ENCODE measurements at places on chromosomes 3 and 15.

GRCh38 chr3:30766522-30766921 lies 127.9 kb downstream of the GADL1 start:
- H3K27me3 ChIP-seq = peaks cover 23% of the 10 kb centered on the region
- H3K27ac ChIP-seq = no peak overlapping the region
- peaks cover 6% of the 10 kb centered on the region for H3K4me1 ChIP-seq
- no peak overlapping the region for H3K4me3 ChIP-seq

- H3K36me3 ChIP-seq = peaks cover 2% of the 10 kb centered on the region
- no peak overlapping the region for H3K4me3 ChIP-seq
- no peak overlapping the region for H3K27ac ChIP-seq
- H3K27me3 ChIP-seq = no peaks in the 10 kb centered on the region
Observed at GRCh38 chr15:73902121-73903020, 23.9 kb upstream of the LOXL1 start.

- H3K27me3 ChIP-seq = no peaks in the 10 kb centered on the region
- DNase-seq = no peak
- H3K27ac ChIP-seq = no peak overlapping the region
- H3K4me3 ChIP-seq = no peak overlapping the region
- no peaks in the 10 kb centered on the region for H3K36me3 ChIP-seq
- H3K4me1 ChIP-seq = no peaks in the 10 kb centered on the region
Observed at GRCh38 chr15:82852941-82853561, 43.6 kb downstream of the WHAMM start.

- peaks cover 7% of the 10 kb centered on the region for H3K27me3 ChIP-seq
- H3K4me1 ChIP-seq = no peaks in the 10 kb centered on the region
- H3K4me3 ChIP-seq = no peak overlapping the region
- peaks cover 3% of the 10 kb centered on the region for H3K36me3 ChIP-seq
- DNase-seq = no peak
Observed at GRCh38 chr3:194577986-194578905, 55.0 kb downstream of the TMEM44 start.

DNA sequence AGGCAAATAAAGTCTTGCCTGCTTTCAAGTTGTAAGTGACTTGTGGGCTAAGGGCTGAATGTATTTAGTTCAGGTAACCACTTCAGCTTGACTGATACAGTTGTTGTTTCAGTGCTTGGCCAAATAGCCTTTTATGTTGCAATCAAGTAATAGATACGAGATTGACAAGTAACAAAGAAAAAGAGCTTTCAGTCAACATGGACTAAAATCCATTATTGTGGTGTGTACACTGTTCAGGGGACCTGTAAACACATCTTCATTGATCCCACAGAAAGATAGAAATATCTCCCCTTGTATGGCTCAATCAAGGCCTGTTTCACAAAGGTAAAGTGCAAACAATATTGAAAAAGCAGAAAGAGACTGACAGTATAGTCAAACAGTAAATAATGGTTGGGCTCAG lies 224.8 kb upstream of the TMCO5A start:
- H3K36me3 ChIP-seq = no peaks in the 10 kb centered on the region
- no peaks in the 10 kb centered on the region for H3K27me3 ChIP-seq
- H3K4me1 ChIP-seq = no peaks in the 10 kb centered on the region
- no peak overlapping the region for H3K4me3 ChIP-seq
- H3K27ac ChIP-seq = no peak overlapping the region

DNA sequence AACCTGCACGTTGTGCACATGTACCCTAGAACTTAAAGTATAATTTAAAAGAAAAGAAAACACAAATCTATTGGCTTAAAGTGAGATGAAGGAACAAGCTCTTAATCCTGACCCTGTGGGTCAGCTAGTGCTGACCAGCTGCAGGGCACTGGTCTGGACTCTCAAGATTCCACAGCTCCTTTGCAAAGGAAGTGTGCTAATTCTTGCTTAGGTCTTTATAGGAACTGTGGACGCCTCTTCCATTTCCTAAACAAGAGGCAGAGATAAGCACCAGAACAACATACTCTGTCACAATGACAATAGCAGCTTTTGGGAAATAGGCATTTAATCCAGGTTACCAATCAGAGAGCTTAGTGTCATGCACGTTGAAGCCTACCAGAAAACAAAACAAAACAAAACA lies 166.1 kb downstream of the ISL2 start:
- DNase-seq = no peak
- no peak overlapping the region for H3K4me3 ChIP-seq
- no peak overlapping the region for H3K27ac ChIP-seq
- no peaks in the 10 kb centered on the region for H3K27me3 ChIP-seq
- no peaks in the 10 kb centered on the region for H3K36me3 ChIP-seq

DNA sequence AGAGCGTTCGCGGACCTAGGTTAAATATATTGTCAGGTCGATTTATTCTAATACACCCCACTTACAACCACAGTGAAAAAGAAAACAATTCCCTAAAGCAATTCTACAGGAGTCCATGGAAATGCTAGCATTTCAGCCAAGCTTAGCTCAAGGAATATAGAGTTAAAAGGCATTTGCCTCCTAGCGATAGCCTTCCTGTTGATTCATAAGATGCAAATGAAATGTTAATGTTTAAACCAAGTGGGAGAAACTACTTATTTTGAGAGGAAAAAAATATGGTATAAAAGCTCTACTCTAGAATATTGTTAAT lies 1.7 kb upstream of the ALCAM start:
- H3K27me3 ChIP-seq = no peaks in the 10 kb centered on the region
- no peak for DNase-seq
- H3K36me3 ChIP-seq = peaks cover 22% of the 10 kb centered on the region
- H3K4me1 ChIP-seq = peaks cover 43% of the 10 kb centered on the region
- peak overlapping the region; percentile 37 for H3K4me3 ChIP-seq

GRCh38 chr3:31984321-31984720 lies 2.8 kb downstream of the ZNF860 start:
- H3K36me3 ChIP-seq = peaks cover 4% of the 10 kb centered on the region
- peaks cover 16% of the 10 kb centered on the region for H3K4me1 ChIP-seq
- peaks cover 59% of the 10 kb centered on the region for H3K27me3 ChIP-seq
- no peak overlapping the region for H3K4me3 ChIP-seq

DNA sequence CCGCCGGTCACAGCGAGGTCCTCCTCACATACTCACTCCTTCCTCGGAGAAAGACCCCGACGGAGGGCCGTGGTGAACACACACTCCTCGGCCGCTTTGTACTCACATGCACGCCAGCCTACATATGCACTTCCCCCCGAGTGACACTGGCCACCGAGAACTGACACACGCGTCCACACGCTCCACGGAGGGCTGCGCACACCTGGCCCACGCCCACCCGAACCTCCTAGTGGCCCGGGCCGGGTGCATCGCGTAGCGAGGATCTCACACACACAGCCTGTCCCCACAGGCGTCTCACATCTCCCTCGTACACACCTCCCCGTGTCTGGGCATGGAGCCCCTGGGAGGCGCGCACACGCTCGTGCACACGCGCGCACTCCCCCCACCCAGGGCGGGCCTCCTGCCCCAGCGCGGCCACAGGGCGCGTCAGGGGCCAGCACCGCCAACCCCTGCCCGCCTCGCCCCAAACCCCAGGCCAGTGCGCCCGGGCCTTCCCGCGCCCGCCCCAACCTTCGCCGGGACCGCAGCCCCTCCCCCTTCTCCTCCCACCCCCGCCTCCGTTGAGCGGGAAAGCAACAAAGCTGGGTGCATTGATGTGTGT lies 411 bp upstream of the C3orf70 start:
- H3K27me3 ChIP-seq = peaks cover 26% of the 10 kb centered on the region
- DNase-seq = no peak
- peaks cover 5% of the 10 kb centered on the region for H3K4me1 ChIP-seq
- no peak overlapping the region for H3K4me3 ChIP-seq
- no peaks in the 10 kb centered on the region for H3K36me3 ChIP-seq

DNA sequence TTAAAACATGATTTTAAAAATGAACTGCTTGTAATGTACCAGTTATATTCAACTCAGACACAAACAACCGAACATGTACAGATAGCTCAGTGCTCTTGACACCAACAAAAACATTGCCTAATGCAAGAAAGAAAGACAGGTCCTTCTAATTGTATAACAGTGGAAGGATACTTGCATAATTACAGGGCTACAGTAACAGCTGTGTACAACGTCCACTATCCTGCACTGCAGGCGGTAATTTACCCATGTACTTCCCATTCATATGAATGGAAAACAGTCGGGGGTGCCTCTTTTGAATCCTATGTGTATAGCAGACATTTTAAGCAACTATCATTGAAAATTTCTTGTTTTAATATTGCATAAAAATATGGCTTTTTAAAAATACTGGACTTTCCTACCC lies 41.1 kb upstream of the PLSCR5 start:
- no peak overlapping the region for H3K27ac ChIP-seq
- H3K27me3 ChIP-seq = no peaks in the 10 kb centered on the region
- no peaks in the 10 kb centered on the region for H3K36me3 ChIP-seq

DNA sequence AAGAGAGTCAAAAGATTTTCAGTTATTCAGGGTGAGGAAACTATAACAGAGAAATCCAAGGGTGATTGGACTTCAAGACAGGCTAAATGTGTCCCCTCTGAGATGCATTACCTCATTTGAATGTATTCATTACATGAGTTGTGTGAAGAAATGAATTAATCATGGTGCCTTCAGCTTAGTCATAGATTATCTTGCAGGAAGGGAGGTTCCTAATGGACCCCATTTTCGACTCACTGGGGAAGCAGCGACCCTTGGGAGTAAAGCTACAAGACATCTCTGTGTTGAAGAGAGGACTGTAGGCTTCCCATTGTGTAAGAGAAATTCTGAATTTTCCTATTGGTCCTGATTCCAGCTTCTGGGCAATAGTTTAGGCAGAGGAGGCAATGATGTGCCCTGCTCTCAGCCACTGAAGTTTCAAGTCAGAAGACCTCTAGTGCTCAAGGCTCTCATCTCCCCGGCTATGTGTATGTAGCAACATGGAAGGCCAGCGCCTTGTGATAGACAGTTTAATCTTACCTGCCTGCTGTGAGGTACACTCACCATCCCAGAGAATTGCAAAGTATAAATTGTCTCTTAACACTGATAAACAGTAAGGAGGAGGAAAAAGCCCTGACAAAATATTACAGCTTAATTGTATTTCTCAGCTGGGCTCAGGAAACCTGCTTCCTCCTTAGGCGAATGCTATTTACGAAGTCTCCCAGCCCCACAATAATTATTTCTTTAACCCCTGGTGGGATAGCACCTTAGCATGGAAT lies 133.8 kb downstream of the PDCD6IP start:
- H3K27me3 ChIP-seq = peaks cover 32% of the 10 kb centered on the region
- no peak overlapping the region for H3K27ac ChIP-seq
- DNase-seq = no peak
- H3K36me3 ChIP-seq = no peaks in the 10 kb centered on the region
- no peaks in the 10 kb centered on the region for H3K4me1 ChIP-seq

DNA sequence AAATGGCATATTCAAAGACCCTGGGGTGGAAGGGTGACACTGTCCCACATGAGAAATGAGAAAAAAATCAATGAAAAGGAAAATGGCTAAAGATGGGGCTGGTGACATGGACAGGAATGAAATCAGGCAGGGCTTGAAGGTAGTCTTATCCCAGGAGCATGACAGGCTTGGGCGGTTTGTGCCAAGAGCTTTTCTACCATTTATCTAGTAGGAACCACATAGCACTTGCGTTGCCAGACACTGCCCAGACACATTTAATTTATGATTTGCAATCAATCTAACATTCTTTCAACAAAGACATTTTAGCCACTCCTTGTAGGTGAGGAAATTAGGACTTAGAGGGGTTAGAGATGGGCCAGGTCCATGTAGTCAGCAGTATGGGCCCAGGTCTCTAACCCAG lies 106.6 kb upstream of the NR2F2 start:
- peaks cover 38% of the 10 kb centered on the region for H3K27me3 ChIP-seq
- H3K4me1 ChIP-seq = no peaks in the 10 kb centered on the region
- no peak overlapping the region for H3K27ac ChIP-seq
- no peak overlapping the region for H3K4me3 ChIP-seq
- DNase-seq = no peak

- peak overlapping the region; percentile 29 for H3K4me3 ChIP-seq
- H3K36me3 ChIP-seq = peaks cover 3% of the 10 kb centered on the region
- H3K27me3 ChIP-seq = peaks cover 46% of the 10 kb centered on the region
- H3K4me1 ChIP-seq = peaks cover 8% of the 10 kb centered on the region
Observed at GRCh38 chr15:98428253-98428989, 219.9 kb upstream of the IGF1R start.

GRCh38 chr3:50264964-50265485 lies 3.9 kb upstream of the SEMA3B start:
- peaks cover 5% of the 10 kb centered on the region for H3K36me3 ChIP-seq
- H3K4me1 ChIP-seq = peaks cover under 1% of the 10 kb centered on the region
- no peaks in the 10 kb centered on the region for H3K27me3 ChIP-seq

DNA sequence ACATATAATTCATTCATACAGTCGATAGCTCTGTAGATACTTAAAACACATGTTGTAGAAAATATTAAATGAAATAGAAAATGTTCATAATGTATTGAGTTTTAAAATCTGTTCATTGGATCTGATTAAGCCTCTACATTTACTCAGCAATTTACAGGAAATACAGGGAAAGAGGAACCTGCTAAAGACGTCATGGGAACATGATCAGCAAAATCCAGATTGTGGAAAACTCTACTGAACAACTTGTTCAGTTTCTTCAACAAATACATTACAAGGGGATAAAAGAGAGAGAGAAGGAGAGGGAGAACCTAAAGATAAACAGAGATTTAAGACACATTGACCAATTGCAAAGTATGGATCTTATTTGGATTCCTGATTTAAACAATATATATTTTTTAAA lies 46.7 kb downstream of the KLHL6 start:
- H3K36me3 ChIP-seq = peaks cover 5% of the 10 kb centered on the region
- H3K27ac ChIP-seq = no peak overlapping the region
- H3K27me3 ChIP-seq = no peaks in the 10 kb centered on the region
- H3K4me1 ChIP-seq = no peaks in the 10 kb centered on the region
- no peak for DNase-seq
